Inflammatory macrophage treated with lipopolysaccharide for 1 hour (primary cell): ENCODE measurements at places on chromosomes 7 and 10.

DNA sequence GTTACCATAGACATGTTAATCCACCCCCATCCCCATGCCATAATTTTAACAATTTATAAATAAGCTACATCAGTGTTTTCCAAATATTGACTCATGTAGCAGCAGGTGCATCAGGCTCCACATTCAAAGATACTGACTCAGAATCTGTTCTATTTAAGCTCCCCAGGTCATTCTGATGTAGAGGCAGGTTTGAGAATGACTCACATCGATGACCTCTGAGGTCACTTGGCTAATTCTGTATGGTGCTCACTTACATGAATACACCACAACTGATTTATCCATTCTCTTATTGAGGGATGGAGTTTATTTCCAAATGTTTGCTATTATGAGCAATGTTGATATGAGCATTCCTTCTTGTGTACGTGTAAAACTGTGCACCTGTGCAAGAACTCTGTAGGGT, 1159.0 kb downstream of the TYW1 start:
- no peak for DNase-seq

GRCh38 chr10:70753026-70753663, 32.0 kb downstream of the TBATA start:
- peak; percentile 56 for DNase-seq

GRCh38 chr7:38743899-38744298, 112.7 kb upstream of the AMPH start:
- peak; percentile 31 for DNase-seq

DNA sequence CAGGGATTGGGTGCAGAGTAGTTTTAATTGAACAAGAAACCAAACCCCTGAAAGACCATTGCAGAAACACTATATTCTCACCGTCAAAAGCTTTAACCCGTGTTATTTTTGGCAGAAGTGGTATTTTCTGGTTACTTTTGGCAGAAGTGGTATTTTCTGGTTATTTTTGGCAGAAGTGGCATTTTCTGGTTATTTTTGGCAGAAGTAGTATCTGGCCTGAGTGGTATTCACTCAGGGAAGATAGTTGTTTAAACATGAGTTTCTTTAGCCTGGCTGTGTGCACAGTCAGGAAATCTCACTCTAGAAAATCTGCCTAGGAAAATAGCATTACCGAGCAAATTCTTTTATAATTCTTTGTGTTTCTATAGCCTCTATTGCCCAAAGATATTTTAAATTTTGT, 322.7 kb downstream of the GFRA1 start:
- no peak for DNase-seq

DNA sequence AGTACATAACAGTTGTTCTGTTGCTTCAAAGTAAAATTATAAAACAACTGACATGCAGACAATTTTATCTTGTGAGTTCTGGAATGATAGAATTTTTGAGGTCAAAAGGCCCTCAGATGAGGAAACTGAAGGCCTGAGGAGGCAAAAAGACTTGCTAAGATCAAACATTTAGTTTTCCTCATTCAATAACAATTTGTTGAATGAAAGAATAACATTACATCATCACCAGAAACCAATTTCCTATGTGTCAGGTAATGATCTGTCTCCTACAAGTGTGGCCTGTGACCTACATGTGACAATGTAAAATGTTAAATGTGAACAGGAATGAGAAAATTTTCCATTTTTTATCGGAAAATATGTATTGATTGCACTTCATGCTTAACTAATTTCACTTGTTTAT, 16.6 kb upstream of the ASB4 start:
- DNase-seq: no peak

DNA sequence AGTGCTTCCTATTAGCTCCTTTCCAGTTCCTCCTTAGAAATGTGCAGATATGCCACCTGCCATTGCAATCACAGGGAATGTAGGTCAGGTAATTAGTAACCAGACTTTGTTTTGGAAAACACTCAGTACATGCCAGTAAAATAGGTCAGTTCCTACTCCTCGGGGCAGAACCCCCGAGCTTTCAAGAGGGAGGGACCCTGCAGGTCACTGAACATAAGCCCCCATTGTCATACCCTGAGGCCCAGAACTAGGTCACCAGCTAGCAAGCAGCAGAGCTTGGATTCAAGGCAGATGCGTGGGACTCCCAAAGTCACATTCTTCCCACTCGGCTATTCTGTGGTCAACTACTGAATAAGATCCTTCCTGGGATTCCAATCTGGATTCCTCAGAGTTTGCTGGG, 104.8 kb downstream of the PPP1R3C start:
- no peak for DNase-seq

DNA sequence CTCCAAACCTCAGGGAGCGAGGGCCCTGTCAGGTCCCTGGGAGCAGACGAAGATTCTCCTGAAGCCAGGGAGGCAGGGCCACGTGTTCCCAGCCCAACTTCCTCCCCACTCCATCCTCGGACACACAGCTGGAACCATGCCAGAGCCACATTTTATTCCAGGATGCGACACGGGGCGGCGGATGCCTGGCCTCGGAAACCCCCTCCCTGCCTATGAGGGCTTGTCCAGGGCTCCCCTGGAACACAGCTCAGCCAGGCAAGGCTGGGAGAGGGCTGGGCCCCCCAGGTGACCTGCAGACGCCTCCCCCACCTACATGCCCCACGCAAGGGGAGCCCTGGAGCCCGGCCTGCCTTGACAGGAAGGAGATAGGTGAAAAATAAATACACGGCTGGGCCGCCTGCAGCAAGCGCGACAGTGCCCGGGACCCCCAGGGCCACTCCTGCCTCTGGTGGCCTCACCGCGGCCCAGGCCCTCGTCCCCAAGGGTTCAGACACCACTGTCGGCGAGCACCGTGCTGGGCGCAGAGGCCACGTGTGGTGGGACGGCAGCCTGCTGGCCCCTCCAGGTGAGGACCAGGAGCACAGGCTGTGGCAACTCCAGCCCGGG, 21.5 kb downstream of the GET4 start:
- no peak for DNase-seq

DNA sequence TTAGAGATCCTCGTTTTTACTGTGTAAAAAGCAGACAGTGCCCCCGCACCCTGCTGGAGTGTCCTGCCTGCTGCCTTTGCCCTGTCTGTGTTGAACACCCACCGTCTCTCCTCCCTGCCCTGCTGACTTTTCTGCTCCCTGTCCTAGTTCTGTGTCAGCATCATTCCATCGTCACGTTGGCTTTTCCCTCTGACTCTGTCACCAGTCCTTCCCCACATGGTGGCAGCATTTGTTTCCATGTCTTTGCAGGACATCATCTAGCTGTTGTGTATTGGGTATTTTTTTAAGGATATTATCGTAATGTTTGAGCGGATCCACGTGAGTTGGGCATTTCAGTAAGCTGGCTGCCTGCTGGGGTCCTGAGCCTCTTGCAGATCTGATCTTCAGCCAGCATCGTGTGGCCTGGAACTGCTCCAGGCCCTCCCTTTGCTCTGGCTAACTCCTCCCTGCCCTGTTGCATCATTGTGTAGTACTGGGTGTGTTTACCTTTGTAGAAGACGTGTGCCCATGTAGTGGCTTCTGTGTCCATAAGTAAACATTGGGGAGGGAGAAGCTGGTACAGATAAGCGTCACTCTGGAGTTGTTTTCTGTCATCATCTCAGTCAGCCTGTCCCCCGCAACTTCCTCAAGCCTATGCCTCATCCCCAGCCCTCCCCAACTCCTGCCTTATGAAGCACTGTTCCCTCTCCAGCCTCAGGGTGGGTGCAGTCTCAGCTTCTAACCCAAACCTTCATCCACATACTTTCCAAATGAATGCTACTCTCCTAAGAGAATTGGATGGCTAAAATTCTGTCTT, 44.3 kb downstream of the TRRAP start:
- no peak for DNase-seq

DNA sequence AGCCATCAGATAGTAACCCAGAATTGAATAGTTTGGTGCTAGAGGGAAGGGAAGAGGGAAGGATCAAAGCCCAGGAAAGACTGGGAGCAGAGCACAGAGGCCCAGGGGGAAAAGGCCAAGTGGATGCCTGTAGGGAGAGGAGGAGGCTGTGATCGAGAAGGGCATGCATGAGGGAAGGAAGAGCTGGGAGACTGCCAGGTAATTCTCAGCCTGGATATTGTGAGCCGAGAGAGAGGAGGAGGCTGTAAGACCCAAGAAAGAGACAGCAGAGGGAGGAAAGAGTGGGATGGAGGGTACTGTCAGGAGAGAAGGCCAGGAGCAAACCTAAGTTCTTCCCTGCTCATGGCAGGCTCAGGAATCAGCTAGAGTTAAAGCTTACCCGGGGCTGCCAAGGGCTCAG, 178.2 kb downstream of the CCDC3 start:
- no peak for DNase-seq

DNA sequence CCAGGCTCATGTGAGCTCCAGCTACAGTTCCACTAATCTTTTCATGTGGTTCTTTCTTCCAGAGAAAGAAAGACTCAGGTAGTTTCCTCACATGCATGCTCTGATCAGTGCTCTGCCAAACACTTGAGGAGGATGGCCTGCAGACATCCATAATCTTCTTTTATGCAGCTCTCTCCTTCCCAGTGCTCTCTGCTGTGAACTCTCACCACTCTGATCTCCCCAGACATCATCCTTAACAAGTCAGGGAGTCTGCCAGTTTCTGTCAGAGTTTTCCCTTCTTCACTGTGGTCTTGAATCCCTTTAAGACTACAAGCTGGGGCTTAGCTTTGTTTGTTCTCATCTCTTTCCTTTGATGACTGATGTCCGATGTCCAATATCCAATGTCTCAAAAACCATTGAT, 203.4 kb upstream of the PRKCQ start:
- DNase-seq: no peak

DNA sequence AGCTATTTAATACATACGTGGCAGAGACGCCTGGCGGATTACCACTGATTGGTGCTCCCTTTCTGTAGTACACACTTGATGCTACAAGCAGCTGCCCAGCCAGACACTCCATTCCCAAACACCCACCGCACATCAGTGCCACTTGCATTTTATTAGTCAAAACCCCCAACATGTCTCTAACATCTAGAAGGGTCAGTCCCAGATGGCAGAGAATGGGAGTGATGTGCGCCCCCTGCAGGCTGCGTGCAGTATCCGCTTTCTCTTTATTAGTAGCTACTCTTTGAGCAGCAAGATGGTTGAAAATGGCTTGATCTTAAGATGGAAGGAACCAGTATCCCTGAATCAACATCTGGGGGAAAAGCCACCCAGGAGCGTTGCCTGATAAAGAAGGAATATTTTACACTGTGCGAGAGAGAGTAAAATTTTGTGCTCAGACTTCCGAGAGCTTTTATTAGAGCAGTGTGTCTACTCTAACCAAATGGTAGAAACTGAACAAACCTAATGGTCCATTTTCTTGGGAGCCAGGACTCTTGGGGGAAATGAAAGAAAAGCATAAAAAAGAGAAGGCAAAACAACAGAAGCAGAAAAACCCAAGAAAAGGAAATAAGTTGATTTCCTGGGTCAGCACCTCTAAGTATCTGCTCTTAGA, 78.3 kb downstream of the ST8SIA6 start:
- DNase-seq: no peak

DNA sequence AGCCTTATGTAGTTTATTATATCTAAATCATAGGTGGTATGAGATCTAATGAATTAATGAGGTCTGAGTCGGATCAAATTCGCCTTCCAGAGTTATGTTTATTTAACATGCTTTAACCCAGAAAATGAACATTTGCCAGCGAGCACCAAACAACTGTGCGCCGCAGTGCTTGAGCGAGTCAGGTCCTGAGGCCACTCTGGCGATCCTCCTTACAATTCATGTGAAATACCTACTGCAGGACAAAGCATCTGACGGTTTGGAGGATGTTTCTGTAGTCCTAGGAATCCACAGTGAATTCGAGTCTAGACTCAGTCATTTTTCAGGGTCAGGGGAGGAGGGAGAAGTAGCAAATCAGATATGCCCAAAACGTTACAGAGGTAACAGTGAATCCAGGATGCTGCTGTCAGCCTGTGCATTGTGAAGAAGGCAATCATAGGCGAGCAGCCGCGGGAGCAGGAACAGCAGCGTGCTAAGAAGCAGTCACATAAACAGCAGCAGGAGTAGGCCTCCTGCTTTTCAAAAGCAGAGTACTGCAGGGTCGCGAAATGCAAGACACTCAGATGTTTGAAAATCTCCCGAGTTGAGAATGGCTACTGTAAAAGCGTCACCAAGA, 120.2 kb downstream of the CACNB2 start:
- no peak for DNase-seq
